DMS 273 treated with DMSO at 0.1 percent for 48 hours (cell line): ENCODE measurements at places on chromosomes 13 and 19.

- no peak for DNase-seq
Observed at GRCh38 chr19:21590867-21591266, 85.5 kb downstream of the ZNF429 start.

DNA sequence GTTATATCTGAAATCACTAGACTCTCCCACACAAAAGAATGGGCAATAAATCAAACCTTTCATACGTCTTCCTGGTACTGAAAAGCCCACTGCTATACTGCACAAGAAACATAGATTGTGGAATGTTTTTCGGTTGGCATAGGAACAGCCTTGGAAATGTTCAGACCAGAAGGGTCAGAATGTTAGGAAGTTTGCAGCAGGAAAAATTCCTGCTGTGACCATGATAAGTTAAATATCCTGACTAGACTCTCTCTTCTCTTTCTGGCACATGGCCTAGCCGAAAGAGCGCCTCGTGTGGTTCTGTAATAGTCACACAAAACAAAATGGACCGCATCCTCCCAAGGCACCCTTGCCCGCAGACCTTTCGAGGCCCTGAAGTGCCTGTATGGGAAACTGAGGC is 427.2 kb downstream of the COG6 start:
- DNase-seq, result no peak

- DNase-seq, result no peak
Observed at GRCh38 chr19:23377276-23377675, 18.0 kb downstream of the ZNF91 start.

- no peak for DNase-seq
Observed at GRCh38 chr19:46716672-46717033, 261 bp downstream of the PRKD2 start.

DNA sequence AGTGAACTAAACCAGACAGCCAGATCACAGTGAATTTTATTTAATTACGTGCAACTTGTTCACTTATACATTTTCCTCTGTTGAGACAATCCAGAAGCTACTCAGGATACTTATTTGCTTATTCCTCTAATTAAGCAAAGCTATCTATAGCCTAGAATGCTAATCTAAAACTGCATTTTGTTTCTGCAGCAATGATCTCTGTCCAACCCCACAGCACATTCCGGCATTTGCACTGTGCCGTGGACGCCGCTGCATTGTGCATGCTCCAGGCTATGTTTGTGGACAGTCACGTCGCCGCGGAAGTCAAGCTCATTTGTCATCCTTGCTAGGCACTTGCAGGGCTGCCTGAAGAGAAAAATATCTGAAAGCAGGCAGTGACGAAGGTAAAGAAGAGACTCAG is 406.9 kb downstream of the RFC3 start:
- DNase-seq, result no peak

DNA sequence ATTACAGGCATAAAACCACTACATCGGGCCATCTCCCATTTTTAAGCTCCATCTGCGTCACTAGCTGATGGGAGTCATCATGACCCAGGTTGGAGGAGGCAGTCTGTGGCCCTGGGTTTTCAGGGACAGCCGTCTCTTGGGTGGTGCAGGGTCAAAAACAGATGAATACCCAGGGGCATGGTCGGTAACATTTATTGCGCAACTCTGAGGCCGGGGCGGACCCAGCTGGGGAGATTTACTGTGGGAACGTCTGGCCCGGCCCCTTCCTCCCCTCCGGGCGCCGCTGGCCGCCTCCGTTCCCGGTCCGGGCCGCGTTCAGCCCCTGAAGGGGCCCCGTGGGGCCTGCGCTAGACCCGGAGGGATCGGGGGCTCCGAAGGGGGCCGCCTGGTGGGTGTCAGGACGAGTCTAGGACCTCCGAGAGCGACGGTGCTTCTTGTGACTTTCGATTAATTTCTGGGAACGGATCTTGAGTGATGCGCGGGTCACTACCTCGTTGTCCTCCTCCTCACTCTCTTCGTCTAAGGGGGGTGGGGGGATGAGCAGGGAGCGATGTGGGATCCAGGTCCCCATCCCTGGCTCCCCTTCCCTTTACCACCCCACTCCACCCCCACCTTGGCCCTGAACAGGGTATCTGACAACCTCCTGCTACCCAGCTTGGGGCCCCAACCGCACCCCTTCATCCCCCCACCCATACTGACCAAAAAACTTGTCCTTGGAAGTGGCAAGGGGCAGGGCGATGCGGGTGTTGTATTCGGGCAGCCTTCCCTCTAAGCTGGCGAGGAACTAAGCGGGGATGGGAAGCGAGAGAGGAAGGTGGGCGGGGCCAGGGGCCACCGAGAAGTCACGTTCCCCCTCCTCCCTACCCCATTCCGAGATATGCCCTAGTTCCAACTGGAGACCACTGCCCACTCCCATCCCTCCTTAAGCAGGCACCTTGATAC is 1.6 kb upstream of the RGL3 start:
- DNase-seq, result no peak

DNA sequence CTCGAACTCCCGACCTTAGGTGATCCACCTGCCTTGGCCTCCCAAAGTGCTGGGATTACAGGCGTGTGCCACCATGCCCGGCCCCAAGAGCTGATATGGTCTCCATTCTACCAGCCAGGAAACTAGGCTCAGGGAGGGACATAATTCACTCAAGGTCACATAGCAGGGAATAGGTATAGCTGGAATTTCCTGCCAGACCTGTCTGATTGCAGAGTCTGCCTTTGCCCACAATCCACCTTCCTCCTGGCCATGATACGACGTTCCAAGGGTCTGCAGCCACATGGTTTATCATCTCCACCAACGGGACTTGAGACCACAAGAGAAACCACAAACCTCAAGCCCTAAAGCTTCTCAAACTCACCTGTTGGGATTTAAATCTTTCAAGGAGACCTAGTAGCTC is 32.0 kb downstream of the ZNRF4 start:
- no peak for DNase-seq

- DNase-seq, result no peak
Observed at GRCh38 chr19:32638625-32639024, 36.4 kb downstream of the ANKRD27 start.

- no peak for DNase-seq
Observed at GRCh38 chr13:98803111-98803561, 50.7 kb upstream of the SLC15A1 start.
